ENCODE measurements at places on chromosomes 7 and 10.

DNA sequence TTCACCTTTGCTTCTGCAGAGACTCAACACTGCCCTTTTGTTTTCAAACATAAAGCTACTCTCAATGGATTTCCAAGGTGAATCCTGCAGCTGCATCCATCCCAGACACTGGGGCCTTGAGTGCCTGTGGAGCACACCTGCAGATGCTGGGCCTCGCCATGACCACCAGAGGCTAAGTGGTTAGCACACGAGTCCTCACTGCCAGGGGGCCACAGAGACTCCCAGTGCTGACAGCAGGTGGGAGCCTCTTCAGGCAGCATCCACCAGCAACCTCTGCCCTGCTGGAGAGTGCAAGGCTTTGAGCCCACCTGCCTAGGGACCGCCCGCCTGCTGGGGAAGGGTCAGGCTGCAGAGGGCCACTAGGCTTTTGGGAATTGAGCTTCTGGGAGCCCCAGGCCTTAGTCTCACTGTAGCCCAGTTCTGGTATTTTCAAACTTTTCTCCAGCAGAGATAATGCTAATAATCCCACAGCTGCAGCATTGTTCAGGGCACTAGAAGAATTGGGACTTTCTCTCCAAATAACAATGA lies 9.4 kb upstream of the HPS1 start:
- DNase-seq, result no peak

GRCh38 chr7:122135275-122135674 lies 8.8 kb downstream of the AASS start:
- DNase-seq, result no peak

- no peak for DNase-seq
Measured at GRCh38 chr10:78066728-78067430, 33.2 kb downstream of the RPS24 start.

DNA sequence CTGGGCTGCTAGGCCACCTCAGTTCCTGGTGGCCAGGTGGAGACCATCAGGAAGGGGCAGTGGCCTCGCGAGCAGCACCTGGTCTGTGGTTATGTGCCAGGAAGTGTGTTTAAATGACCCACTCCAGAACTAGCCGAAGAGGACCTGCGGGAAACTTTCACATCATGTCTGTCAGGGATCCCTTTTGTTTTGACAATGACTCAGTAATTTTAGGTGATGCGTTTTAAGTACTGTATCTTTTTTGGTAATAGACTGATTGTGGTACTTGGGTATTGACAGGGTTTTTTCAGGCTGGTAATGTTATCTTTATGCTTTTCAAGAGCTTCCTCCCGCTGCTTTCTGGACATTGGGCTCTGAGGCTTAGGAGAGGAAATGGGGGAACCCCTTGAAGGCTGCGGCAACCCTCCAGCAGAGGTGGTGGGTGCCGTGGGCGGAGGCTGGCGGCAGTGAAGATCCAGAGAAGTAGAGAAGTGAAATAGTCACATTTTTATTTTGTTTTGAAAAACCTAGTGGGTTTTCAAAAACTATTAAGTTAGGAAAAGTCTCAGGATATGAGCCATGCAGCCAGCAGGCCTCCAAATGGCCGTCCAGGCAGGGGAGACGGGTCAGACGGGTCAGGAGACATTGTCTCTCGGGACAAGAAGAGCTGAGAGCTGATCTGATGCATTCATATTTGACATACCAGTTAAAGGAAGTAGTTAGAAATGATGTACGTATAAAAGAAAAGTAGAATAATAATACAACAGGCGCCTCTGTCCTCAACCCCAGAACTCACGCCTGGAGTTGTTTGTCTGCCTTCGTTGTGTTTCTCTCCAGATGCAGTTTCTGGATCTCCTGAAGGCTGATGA lies 27.7 kb downstream of the PPP2R2D start:
- no peak for DNase-seq

DNA sequence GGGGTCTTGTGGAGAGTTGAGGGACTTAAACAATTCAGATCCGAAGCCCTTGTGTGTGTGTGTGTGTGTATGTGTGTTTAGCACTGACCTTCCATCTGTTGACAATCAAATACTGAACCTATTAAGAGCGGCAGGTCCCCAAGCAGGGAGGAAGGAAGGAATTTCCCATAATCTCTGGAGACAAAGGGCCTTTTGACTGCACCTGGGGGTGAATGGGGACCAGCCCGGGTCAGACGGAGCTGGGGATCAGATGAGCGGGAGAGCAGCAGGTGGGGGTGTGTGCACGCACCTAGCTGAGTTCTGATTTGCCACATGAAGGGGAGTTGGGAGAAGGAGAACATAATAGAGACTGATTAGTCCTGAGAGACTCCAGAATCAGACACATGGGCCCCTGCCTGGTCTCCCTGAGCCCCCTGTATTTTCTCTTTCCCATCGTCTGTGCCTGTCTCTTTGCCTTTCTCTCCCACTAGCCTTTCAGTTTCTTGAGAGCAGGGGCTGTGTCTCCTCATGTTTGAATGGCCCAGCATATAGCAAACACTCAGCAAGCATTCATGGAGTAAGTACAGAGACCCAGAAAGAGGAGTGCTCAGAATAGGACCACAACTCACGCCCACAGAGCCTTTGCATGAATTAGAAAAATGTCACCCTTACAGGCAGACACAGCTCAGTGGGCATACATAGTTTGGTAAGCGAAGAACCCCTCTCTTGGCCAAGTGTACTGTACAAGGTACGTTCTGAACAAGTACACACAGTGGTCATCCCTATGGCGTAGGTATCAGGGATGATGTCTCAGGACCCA lies 288.3 kb upstream of the HABP2 start:
- DNase-seq, result no peak

- DNase-seq, result no peak
Measured at GRCh38 chr7:102085218-102085772, 201.4 kb upstream of the SH2B2 start.

DNA sequence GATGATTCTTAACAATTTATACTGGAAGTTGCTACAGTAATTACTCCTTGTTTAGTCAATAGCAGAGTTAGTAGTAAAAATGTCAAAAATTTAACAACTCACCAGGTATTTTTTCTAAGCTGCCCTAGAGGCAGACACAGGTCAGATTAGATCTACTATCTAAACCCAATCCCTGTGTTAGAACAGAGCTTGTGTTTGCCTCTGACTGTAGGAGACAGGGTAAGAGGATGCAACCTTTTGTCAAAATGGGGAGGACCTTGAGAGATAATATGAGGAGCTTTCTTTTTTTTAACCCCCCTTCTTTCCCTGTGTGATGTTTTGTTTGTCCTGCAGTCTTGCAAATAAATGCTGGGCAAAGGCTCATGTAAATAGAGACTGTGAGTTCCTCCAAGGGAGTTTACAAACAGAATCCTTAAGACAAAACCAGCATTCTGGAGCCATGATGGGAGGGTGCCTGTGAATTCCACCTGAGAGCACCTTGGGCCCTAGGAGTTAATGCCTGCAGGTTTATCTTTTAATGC lies 353.1 kb downstream of the GATA3 start:
- no peak for DNase-seq

GRCh38 chr7:38066391-38066790 lies 111.7 kb upstream of the STARD3NL start:
- DNase-seq, result no peak

GRCh38 chr7:131173145-131173890 lies 154.4 kb upstream of the MKLN1 start:
- peak; percentile 67 for DNase-seq

- DNase-seq, result no peak
Measured at GRCh38 chr7:131107337-131108211, 220.1 kb upstream of the MKLN1 start.

- no peak for DNase-seq
Measured at GRCh38 chr7:105814481-105814880, 61.9 kb downstream of the ATXN7L1 start.

DNA sequence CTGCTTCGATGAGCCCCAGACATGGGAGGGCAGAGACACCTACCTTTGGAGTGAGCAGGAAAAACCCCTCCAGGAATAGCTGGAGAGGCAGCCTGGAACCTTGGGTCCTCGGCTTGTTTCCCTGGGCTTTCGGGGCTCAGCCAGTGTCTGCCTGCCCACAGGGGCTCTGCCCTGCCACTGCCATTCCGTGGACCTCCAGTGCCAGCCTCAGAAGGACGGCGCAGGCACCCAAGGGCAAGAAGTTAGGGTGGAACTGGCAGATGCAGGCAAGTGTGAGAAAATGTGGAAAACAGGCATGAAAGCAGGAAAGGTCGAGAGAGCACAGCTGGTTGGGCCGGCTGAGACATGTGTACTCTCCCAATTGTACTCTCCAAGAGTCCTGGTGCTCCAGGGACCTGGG lies 281.5 kb downstream of the GRID1 start:
- no peak for DNase-seq

GRCh38 chr10:84548869-84549268 lies 220.5 kb downstream of the CCSER2 start:
- no peak for DNase-seq

- DNase-seq, result peak; percentile 32
Measured at GRCh38 chr7:131327049-131327625, 539 bp upstream of the MKLN1 start.

GRCh38 chr10:103673606-103674005 lies 180.1 kb downstream of the NEURL1 start:
- DNase-seq, result no peak

GRCh38 chr7:134605978-134606923 lies 40.4 kb upstream of the BPGM start:
- DNase-seq, result peak; percentile 75

DNA sequence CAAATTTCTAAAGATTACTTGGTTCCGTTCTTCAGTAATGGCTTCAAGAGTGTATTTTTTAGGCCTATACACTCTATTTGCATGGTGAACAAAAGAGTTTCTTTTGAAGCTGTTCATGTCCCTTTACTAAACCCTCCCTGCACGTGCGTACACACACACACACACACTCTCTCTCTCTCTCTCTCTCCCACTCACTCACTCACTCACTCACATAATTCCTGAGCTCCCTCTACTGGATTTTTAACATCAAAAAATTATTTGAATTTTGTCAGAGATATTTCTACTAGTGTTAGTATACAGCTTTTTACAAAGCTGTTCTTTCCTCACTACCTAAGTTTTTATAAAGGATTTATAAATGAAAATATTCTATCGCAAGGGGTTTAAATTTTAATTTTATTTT lies 85.9 kb downstream of the UBE3C start:
- peak; percentile 7 for DNase-seq

DNA sequence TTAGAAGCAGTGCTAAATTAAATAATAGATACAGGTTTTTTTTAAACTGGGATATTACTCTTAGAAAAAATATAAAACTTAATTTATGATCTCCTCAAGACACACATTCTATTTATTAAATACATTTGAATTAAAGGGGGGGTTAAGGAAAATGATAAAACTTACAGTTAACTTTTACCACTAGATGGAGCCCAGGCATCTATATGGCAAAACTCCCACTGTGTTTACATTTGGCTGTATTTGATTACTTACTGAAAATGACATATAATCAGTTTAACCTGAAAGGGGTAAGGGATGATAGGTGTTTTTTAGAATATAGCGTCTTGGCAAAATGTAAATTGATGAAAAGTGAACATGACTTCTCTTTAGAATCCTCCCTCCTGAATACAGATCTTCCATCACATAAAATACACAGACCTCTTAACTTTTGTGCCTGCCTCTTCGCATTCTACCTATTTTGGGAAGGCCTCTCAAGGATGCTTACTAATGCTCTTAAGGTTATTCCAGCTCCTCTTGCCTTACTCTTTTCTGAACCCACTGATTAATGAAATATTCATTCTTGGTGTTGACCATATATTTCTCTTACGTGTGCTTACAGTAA lies 235.7 kb downstream of the AGMO start:
- DNase-seq, result peak; percentile 25
